ENCODE measurements at places on chromosomes 7 and 10.

- no peak for DNase-seq
These were observed 1.6 kb downstream of the ATP6V0E2 start for GRCh38 chr7:149875396-149875795.

GRCh38 chr10:88389456-88389855 lies 193.7 kb downstream of the RNLS start:
- DNase-seq = peak; percentile 15

DNA sequence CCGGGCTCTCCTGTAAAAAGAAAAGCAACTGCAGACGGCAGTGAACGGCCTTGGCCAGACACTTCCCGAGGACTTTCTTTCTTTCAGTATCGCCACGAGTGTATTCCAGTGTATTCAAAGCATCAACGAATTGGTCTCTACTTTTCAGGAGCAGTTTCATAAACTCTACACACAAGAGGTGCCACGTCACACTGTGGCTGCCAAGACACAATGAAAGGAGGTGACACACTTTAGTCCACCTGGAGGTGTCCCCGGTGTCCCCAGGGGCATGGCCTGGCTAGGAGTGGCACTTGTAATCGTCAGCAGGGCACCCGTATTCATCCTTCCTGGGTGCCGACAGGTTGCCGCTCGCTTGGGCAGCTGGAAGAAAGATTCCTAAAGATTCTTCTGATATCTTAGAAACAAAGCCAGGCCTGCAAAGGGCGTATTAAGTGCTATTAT lies 5.0 kb downstream of the TNS3 start:
- no peak for DNase-seq

- no peak for DNase-seq
These were observed 30.8 kb upstream of the CACNB2 start for GRCh38 chr10:18109341-18109870.

GRCh38 chr10:104928734-104929133 lies 287.6 kb downstream of the SORCS3 start:
- DNase-seq = no peak

GRCh38 chr7:105674200-105674920 lies 93.1 kb upstream of the EFCAB10 start:
- no peak for DNase-seq

- no peak for DNase-seq
These were observed 412.1 kb upstream of the CELF2 start for GRCh38 chr10:10605551-10606081.

DNA sequence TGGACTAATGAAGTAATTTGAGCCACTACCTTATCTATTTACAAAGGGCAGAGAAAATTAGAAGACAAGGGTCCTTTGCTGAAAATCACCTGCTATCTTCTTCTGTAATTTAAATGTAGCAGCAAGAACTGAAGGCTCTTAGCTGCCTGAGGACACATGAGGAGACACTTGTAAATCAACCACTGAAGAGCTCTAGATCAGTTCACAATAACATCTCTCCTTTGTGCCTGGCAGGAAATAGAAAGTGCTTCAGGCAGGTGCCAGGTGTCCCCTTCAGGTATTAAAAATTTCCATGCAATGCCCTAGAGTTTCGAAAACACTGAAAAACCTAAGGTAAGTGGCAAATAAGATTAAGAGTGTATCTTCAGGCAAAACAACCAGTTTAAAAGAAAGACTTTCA lies 474.6 kb downstream of the GRM8 start:
- peak; percentile 97 for DNase-seq

DNA sequence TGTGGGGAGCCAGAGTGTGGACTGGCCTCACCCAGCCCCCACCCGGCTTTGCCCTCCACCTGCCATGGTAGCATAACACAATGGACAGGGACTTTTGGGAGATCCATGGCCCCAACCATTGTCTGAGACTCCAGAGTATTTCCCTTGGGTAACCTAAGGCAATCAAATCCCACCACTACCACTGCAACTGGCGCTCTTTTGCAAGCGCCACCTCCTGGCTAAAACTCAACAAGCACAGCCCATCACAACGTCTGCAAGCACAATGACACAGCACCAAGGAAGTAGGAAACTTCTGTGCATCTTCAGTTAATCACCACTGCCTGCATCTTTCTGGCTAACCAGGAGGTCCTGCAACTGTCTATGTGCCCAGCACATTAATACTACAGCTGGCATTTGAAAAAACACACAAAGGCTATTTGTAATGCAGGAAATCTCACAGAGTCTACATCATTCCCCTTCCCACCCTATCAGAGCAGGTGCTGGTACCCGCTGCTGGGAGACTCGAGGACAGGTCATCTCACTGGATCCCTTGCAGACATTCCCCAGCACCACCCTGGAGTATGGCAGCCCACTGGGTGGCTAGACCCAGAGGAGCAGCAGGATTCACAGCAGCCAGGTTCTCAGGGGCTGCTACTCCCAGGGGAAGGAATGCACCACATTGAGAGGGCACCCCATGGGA lies 27.7 kb downstream of the ANKRD26 start:
- DNase-seq = no peak

GRCh38 chr7:42883950-42884349 lies 27.9 kb downstream of the C7orf25 start:
- DNase-seq = peak; percentile 57

DNA sequence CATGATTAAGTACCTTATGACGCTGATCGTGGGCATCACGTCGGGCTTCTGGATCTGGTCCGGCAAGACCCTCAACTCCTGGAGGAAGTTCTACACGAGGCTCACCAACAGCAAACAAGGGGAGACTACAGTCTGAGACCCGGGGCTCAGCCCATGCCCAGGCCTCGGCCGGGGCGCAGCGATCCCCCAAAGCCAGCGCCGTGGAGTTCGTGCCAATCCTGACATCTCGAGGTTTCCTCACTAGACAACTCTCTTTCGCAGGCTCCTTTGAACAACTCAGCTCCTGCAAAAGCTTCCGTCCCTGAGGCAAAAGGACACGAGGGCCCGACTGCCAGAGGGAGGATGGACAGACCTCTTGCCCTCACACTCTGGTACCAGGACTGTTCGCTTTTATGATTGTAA lies 2.5 kb downstream of the FZD1 start:
- no peak for DNase-seq
